Stimulated activated CD4-positive, alpha-beta T cell treated with anti-CD3 and anti-CD28 coated beads, Interleukin-1b, Interleukin-23, amount 100 ng/mL, for 4 hours (primary cell): ENCODE measurements at places on chromosomes 6 and 20.

DNA sequence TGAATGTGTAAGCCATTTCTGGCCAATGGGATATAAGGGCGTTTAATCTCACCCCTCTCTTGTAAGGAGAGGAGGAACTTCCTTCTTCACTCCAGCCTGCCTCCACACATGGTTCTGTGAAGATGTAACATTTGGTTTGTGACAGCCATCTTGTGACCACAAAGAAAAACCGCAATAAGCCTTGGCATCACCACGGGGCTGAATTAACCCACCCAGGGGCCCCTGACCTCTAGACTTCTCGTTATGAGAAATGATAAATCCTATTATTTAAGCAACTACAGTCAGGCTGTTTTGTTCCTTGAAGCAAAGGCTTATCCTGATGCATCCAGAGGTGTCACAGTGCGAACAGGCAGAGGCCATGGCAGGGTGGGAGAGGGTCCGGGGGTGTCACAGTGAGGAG is 139.7 kb downstream of the CDC5L start:
- DNase-seq: no peak

DNA sequence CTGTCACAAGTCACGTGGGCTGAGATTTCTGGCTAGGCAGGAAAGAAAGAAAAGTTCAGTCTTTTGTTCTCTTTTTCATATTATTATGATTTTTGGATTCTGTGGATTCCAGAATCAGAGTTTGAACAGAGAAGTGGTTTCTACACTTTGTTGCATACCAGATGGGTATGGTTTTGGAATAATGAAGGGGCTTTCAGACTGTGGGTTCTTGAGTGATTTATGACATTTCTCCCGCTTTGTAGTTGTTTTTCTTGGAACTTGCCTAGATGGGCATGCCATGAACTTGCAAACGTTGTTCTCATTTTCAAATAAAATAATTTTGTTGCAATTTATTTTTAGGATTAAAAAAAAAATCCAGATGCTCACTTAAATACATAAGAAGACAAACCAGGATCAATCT is 34.4 kb downstream of the CBFA2T2 start:
- DNase-seq: no peak

DNA sequence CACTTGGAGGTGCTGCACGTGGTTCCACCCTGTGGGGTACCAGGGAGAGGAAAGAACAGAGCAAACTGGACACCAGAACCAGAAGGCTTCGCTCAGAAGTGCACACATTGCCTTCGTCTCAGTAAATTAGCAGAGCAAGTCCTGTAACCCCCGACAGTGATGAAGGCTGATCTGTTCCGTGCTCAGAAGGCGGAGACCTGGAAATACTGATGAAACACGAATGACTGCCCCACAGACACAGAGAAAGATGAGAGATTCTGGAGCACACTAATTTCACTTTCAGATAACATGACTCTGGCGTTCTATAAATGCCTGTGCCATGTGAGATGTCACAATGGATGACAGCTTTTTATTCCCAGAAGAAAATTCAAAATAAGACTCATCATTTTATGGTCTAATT is 44.2 kb upstream of the CCR6 start:
- DNase-seq: no peak

- no peak for DNase-seq
These were observed 130.5 kb upstream of the CNR1 start for GRCh38 chr6:88296694-88297093.

- DNase-seq: no peak
These were observed 7.7 kb upstream of the PTPRA start for GRCh38 chr20:2865630-2866029.

GRCh38 chr6:35494161-35494563 is 2.7 kb downstream of the TEAD3 start:
- DNase-seq: no peak

GRCh38 chr6:116189472-116189871 is 63.5 kb upstream of the COL10A1 start:
- DNase-seq: no peak

GRCh38 chr6:12537389-12537788 is 179.2 kb upstream of the PHACTR1 start:
- no peak for DNase-seq

- DNase-seq: no peak
These were observed 6.7 kb downstream of the SNAI1 start for GRCh38 chr20:49989234-49990065.

GRCh38 chr6:146560607-146561006 is 17.0 kb downstream of the RAB32 start:
- no peak for DNase-seq

- no peak for DNase-seq
These were observed 120.4 kb upstream of the ZNF184 start for GRCh38 chr6:27593200-27593818.

- no peak for DNase-seq
These were observed 39.7 kb upstream of the PTCHD4 start for GRCh38 chr6:48150701-48151100.

DNA sequence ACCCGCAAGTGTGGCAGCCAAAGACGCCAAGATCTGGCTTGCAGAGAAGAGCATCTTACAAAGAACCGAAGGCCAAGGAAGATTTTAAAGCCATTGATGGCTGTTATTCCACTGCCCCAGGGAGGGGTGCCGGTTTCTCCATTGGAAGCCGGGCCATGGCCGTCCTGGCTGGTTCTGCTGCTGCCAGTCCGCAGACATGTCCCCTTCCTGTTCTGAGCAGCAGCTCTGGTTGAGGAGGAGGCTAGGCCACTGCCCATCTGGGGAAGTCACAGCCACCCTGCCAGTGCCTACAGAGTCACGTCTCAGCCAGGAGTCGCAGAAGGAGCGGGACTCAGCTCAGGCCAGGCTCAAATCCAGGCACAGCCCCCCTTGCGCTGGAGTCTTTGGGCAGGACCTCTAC is 42.6 kb upstream of the MRGBP start:
- no peak for DNase-seq

GRCh38 chr6:29516108-29516507 is 28.4 kb upstream of the MAS1L start:
- no peak for DNase-seq

GRCh38 chr6:56915832-56916231 is 39.1 kb upstream of the BEND6 start:
- no peak for DNase-seq

- DNase-seq: no peak
These were observed 173.7 kb downstream of the MBOAT1 start for GRCh38 chr6:20038410-20039204.

DNA sequence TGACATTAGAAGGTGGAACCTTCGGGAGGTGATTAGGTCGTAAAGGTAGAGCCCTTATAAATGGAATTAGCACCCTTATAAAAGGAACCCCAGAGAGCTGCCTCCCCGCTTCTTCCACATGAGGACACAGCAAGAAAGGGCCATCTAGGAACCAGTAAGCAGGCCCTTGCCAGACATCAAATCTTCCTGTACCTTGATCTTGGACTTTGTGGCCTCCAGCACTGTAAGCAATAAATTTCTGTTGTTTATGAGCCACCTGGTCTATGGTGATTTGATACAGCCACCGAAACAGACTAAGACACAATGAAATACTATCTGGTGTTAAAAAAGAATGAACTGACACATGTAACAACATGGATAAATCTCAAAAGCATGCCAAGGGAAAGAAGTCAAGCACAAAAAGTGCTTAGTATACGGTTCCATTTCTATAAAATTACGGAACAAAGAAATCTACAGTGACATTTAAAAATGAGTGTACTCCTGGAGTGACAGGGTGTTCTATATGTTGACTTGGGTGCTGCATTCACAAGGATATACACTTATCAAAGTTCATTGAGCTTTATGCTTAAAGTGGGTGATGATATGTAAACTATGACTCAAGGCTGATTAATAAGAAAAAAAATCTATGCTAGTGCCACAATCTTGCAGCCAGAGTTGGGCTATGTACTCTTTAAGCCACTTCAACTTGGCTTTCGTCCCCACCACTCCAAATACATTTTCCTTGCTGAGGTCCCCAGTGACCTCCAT is 18.4 kb downstream of the SERPINB1 start:
- DNase-seq: no peak

DNA sequence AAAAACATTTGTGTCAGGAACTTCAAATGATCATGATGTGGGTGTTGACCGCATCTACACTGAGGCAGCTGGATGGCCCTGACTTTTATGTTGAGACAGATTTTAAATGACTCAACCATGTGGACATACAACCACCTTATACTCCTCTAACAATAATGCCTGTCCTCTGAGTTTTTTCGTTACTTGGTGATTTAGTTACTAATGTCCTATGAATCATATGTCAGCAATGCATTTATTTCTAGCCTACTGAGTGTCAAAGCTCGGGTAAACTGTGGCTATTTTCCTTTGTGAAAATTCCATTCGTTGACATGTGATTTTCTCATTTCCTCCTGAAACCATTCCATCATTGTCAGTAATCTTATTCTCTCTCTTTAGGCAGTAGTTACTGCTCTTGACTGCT is 38.9 kb upstream of the NKX2-4 start:
- no peak for DNase-seq

- DNase-seq: no peak
These were observed 58.2 kb upstream of the SYNDIG1 start for GRCh38 chr20:24411003-24411833.

GRCh38 chr6:11760015-11760473 is 18.6 kb downstream of the ADTRP start:
- DNase-seq: no peak

DNA sequence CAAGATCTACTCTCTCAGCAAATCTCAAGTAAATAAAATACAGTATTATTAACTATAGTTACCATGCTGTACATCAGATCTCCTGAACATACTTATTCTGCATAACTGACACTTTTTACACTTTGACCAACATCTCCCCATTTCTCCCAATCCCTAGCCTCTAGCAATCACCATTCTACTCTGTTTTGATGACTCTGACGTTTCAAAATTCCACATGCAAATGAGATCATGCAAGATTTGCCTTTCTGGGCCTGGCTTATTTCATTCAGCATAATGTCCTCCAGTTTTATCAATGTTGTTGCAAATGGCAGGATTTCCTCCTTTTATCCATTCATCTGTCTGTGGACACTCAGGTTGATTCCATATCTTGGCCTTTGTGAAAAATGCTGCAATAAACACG is 266.3 kb downstream of the RFPL4B start:
- DNase-seq: no peak

GRCh38 chr6:14320332-14320731 is 202.8 kb downstream of the CD83 start:
- no peak for DNase-seq

DNA sequence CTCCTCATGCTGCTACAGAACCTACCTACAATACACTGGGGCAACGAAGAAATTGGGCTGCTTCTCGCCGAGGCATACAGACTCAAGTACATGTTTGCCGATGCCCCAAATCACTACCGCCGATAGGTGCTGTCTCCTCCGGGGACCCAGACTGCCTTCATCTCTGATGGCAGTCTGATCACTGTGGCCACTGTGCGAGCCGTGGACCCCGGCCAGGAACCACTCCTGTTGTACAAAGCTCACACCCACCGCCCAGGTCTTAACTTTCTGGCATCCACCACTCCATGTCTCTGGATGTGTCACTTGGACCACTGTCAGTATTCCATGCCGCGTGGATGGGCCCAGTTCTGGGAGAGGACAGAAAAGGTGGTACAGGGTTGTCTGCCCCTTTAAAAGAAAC is 22.7 kb upstream of the RNF8 start:
- no peak for DNase-seq

GRCh38 chr6:150940941-150941340 is 75.4 kb downstream of the MTHFD1L start:
- no peak for DNase-seq

- DNase-seq: peak; percentile 48
These were observed 58.5 kb upstream of the CEP85L start for GRCh38 chr6:118709859-118710350.

GRCh38 chr20:23286346-23286745 is 64.2 kb upstream of the NXT1 start:
- no peak for DNase-seq

GRCh38 chr6:157513619-157514485 is 132.9 kb downstream of the ZDHHC14 start:
- no peak for DNase-seq

DNA sequence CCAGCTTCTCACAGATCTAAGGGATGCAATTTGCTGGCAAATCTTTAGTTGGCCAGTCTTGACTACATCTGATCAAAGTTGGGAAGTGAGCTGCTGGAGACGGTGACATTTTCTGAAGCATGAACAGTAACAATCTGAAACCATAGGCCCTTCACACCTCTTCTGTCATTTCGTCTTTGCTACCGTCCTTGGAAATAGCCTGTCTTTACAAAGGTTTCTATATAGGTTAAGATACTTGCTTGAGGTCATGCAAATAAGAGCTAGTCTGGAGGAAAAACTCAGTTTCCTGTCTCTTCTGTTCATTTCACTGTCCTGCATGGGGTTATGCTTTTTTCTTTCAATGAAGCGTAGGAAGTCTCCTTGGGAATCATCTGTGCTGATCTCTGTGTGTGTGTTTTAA is 55.6 kb downstream of the CARMIL1 start:
- DNase-seq: no peak

GRCh38 chr6:52186075-52186474 is at the start of gene IL17A:
IL17A (plus strand) TSS chr6:52186375; CDS start chr6:52186432, 57 bp downstream.
- DNase-seq: no peak

DNA sequence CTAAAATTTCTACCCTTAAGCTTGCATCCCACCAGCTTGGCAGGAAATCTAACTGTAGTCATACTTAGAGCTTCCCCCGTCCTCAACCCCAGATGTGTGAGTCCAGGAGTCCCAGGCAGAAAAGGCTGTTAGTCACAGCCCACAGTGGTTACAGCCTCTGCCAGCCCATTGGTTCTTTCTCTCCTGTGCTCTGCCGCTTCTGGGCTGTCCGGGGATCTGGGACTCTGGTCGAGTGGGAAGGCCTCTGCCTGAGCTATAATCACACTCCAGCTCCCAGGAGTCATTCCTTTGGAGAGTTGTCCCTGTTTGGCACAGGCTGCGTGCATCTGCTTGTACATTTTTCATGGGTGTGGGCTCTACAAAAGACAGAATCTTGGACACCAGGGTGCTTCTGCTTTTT is 45.6 kb upstream of the FYN start:
- DNase-seq: no peak

DNA sequence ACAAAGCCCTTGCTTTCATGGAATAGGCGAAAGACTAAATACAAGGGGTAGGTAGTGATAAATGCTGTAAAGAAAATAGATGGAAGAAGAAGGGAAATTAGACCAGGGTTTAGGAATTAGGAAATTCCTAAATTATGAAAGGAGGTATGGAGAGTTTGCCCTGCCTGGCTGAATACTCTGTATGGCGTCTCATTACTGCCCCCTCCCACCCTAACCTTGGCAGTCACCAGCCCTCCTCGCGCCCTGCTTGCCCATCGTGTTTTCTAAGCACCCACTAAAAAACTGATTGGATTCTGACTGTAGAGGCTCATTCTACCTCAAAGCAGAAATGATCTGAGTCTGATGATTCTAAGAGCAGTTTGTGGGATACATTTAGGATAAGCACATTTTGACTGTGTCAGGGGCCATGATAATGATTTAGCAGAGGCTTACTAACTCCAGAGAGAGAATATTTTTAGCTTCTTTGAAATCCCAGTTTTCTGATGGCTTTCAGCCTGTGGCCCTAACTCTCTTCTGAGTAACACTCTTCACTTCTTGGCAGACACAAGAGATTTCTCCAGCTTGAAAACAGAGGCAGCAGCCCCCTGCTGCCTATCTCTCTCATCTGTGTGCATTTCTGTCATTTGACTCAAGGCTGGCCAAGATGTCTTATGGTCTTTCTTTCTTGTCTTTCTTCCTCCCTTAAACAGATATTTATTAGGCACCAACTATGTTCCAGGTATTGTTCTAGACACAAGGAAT is 1.4 kb upstream of the CHD6 start:
- DNase-seq: no peak
